ENCODE measurements at places on chromosomes 1 and 21.

GRCh38 chr1:51627672-51628071 lies 10.8 kb downstream of the OSBPL9 start:
- peak; percentile 16 for DNase-seq

DNA sequence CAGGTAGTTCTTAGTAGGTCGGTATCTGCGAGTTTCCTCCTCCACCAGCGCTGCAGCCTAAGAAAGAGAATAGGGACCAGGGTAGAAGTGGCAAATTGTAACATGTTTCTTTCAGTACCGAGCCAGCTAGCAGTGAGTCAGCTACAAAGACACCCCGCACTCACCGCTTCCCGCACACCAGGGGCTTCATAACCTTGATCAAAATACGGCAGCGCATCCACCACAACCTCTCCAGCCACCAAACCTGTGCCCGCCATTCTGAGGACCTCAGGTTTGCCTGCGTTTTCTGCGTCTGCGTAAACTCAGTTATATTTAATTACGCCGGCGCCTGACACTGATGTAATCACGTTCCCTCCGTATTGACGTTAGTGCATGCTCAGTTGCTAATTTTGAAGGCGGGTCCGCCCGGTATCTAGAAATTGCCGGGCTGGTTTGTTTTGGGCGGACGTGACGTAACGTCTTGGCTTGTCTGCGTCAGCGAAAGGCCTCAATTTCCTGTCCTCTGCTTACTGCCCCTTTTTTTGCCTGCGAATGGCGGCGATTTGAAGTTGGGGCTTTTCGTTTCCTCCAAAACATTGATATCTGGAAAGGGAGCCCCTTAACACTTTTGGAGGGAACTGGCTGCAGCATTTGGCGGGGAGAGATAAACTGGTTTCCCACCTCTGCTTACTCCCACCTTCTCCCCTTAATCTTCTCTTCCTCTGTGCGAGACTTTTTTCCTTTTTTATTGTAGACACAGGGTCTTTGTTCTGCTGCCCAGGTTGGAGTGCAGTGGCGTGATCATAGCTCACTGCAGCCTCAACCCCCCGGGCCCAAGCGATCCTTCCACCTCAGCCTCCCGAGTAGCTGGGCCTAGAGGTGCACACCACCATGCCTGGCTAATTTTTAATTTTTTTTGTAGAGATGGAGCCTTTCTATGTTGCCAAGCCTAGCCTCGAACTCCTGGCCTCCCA lies at the start of gene BCAS2:
TSS of gene BCAS2 (minus strand) at position 281 of the 953 bp plus-strand sequence. CDS start at position 257, 24 bp downstream.
- peak; percentile 97 for DNase-seq

DNA sequence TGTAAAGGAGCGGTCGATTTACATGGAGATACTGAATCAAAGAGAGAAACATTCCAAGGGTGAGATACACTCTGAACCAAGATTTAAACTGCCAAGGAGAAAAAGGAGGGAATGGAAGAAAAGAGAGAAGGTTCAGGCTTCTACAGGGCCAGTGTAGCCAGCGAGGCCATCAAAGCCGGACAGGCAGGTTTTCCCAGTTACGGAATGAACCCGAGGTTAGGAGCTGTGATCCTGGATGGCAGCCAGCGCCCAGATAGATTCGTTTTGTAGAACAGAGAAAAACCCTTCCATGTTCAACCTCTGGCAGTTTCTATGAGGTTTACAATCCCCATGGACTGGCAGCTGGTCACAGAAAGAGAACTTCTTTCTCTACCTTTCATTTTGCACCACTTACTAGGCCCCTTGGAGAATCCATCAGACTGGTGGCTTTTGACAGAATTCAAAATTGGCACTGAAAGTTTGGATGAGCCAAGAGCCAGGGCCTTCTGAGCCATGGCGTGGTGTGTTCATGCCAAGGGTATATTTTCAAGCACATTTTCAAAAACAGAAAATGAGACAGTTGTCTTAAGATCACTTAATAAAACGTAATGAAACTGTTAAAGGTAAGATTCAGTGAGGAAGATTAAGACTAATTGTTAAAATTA lies 171.5 kb downstream of the RUNX1 start:
- no peak for DNase-seq

DNA sequence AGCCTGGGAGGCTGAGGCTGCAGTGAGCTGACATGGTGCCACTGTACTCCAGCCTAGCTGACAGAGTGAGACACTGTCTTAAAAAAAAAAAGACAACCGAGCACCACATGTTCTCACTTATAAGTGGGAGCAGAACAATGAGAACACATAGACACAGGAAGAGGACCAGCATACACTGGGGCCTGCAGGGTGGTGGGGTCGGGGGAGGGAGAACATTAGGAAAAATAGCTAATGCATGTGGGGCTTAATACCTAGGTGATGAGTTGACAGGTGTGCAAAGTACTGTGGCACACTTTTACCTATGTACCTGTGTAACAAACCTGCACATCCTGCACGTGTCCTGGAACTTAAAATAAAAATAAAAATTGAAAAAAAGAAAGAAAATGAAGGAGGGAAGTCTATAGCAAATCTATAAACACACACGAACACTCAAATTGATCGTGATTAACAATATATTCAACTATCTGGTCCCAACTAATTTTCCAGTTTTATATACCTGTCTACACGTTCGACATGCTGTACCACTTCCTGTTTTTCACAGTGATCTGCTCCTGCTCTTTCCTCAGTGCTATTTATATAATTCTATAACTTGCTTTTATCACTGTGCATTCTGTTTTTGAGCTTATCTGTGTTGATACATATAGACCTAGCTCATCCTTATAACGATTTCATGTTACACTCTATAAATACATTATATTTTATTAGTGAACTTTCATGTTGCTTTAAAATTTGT lies 27.2 kb downstream of the AK5 start:
- DNase-seq = no peak

GRCh38 chr1:218495931-218496330 lies 150.8 kb downstream of the TGFB2 start:
- no peak for DNase-seq

DNA sequence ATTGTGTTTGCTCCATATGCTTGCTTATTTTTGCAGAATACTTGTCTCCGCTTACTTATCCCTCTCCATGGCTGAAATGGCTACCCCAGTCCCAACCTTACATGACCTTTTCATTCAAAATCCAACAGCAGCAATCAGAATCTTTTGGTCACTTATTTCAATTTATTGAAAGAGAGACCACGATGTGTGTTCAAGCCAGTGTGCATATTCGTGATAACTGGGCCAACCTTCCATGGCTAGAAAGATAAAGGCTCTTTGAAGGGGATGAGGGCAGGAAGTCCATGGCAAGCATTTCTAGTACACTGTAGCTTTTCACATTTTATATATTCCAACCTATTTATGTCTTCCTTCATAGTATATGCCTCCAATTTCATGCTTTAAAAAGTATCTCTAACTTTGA lies 23.1 kb downstream of the HSD11B1 start:
- no peak for DNase-seq

DNA sequence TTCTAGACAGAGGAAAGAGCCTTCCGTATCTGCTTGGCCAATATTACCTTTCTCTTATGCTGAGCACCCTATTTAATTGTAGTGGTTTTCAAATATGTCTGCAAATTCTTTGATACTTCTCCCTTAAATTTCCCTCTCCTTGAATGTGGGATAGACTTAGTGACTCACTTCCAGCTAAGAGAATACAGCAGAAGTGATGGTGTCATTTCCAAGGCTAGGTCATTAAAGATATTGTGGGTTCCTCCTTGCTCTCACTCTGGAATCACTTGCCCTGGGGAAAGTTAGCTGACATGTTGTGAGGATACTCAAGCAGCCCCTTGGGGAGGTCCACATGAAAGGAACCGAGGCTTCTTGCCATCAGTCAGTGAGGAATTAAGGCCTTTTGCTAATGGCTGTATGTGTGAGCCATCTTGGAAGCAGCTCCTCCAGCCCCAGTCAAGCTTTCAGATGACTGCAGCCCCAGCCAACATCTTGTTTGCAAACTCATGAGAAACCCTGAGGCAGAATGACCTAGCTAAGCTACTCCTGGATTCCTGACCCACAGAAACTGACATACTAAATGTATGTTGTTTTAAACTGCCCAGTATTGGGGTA lies 8.1 kb upstream of the CITED4 start:
- DNase-seq = no peak

DNA sequence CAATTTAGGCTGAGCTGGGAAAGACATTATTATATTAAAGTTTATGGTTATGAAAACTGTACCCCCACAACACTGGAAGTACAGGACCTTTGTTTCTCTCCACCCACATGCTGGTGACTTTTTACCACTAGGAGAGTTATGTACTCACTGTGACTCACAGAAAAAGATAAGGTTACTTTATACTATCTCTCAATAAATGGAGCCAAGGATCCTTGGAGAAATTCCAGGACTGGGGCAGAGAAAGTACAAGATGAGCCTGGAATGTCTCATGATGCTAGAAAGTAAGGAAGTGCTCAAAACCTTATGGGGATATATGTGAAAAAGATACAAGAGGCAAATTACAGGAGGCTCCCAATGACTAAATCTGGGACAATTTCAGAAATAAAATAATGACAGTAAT lies 63.9 kb upstream of the C1orf105 start:
- no peak for DNase-seq

DNA sequence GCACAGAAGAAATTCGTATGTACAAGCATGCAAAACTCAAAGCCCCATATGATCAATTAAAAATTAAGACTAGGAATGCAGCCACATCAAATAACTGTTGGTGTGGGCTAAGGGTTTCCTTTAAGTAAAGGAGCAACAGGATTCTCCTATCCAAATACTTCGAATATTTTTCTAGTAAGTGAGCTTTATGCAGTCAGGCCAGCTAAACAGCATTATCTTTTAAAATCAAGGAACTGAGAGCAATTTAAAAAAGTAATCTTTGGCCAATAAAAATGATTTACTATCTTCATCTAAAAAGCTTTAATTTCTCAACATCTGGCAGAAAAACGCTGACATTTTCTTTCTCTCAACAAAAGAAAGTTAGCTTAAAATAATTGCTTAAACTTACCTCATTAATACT lies 19.8 kb downstream of the CNN3 start:
- no peak for DNase-seq

Data from activated CD4-positive, alpha-beta T cell treated with anti-CD3 and anti-CD28 coated beads, Interleukin-2, Interleukin-6, amounts not matched to agents 100 ng/mL and 50 ng/mL, durations not matched to agents 16 hours and 8 hours (primary cell).